ENCODE measurements at places on chromosomes 11 and 22. TPM values are rescaled to one million over a fixed set of nuclear protein-coding genes. Genes with fewer than 3 reads are reported as not detected.

DNA sequence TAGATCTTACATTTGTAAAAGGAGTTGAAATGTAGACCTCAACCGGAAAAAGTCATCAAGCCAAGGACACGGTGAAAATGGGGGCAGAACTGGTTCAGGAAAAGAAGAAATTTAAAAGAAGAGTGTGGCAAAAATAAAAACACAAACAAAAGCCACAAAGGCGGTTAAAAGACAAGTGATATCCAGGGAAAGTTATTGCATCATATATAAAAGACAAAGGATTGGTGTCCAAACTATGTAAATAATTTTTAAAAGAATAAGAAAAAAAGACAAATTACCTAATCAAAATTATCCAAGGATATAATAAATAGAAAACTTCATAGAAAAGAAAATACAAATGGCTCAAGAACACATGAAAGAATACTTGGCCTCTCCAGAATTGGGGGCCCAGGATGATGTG, 45.1 kb upstream of the OPCML start:
- H3K36me3 ChIP-seq: no peaks in the 10 kb centered on the region
- H3K4me1 ChIP-seq: no peaks in the 10 kb centered on the region
- no peak for DNase-seq
- H3K4me3 ChIP-seq: no peak overlapping the region
- no peak overlapping the region for H3K27ac ChIP-seq
- H3K27me3 ChIP-seq: no peaks in the 10 kb centered on the region

DNA sequence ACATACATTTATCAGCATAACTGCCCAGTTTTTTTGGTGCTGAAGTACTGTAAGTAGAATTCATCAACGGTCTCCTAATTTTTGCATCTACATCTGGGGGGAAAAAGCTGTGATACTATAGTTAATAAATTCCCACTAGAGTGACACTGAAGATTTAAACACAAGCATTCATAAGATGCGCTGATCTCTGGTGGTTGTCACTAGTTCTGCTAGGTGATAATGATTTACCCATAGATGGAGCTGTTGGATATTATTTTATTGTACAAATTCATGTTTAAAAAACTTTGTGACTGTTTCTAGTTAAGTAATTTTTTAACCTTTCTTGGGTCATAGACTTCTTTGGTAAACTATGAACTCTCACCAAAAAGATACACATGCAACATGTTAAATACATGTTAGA, 106.6 kb downstream of the EMSY start:
- peaks cover 3% of the 10 kb centered on the region for H3K36me3 ChIP-seq
- H3K4me1 ChIP-seq: peaks cover 22% of the 10 kb centered on the region
- no peaks in the 10 kb centered on the region for H3K27me3 ChIP-seq
- peak overlapping the region; percentile 50 for H3K27ac ChIP-seq
- DNase-seq: no peak
- no peak overlapping the region for H3K4me3 ChIP-seq

DNA sequence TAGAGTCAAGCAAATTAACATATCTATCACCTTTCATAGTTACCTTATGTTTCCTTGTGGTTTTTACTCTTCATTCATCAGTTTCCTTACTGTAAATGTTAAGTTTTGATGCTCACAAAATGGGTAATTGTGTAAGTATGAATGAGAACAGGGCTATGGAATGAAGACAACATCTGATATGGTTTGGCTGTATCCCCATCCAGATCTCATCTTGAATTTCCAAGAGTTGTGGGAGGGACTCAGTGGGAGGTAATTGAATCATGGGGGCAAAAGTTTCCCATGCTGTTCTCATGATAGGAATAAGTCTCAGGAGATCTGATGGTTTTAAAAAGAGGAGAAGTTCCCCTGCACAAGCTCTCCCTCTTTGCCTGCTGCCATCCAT, 107.6 kb downstream of the CCDC34 start:
- no peak for DNase-seq
- H3K27ac ChIP-seq: peak overlapping the region; percentile 84
- H3K4me1 ChIP-seq: peaks cover 23% of the 10 kb centered on the region
- no peaks in the 10 kb centered on the region for H3K27me3 ChIP-seq
- H3K36me3 ChIP-seq: no peaks in the 10 kb centered on the region

DNA sequence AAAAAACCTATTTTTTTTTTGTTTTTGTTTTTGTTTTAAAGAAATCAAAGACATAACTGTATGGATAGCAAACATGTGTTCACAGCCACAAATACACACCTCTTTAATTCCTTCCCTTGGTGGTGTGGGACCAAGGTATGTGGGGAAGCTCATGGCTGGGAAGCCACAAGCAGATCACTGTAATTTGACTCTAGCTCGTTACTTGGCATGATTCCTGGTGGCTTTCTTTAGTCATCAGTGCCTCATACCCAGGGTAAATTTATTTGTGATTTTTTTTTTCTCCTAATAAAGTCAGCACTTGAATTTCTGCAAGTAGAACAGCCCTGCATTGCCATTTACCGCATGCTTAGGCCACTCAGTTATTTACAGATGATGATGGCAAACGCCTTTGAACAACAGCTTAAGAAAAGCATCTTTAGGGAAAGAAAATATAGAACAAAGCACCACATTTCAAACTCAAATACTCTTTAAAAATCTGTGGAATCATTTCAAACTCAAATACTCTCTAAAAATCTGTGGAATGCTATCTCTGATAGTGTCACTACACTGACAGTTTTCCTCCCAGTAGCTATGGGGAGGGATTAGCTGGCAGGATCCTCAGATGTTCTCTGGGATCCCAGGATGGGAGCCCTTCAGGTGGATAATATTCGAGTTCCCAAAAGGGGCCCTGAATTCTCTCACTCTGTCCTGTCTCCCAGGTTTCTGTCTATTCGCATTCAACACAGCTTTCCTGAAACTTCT, 687.2 kb downstream of the OPCML start:
- H3K27me3 ChIP-seq: no peaks in the 10 kb centered on the region
- no peak for DNase-seq
- H3K36me3 ChIP-seq: peaks cover 1% of the 10 kb centered on the region
- no peak overlapping the region for H3K4me3 ChIP-seq
- H3K4me1 ChIP-seq: peaks cover 49% of the 10 kb centered on the region

Gene OR51B2
- not detected for total RNA-seq

GRCh38 chr11:78715639-78716311, 141.1 kb upstream of the NARS2 start:
- no peaks in the 10 kb centered on the region for H3K27me3 ChIP-seq
- no peak overlapping the region for H3K27ac ChIP-seq
- no peak for DNase-seq
- no peak overlapping the region for H3K4me3 ChIP-seq
- H3K4me1 ChIP-seq: peaks cover 12% of the 10 kb centered on the region

Gene LTBP3
- total RNA-seq: 264 TPM

Gene FGF4
- total RNA-seq: not detected

DNA sequence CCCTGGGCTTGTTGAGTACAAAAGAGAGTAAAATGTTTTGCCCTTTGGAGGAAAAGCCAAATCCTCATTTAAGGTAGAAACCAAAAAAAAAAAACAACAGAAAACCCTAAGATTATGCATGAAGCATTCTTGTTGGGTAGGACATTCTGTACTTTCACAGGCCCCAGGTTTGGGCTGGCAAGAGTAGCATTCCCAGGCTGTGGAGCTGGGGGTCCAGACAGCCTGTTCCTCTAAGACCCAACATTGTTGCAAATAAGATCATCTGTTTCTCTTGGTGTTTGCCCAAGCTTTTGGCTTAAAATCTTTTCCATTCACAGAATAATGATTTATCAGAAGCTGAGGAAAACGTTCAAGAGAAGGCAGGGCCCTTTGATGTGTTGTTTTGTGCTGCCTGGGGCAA, 123.8 kb downstream of the MICAL2 start:
- no peak overlapping the region for H3K4me3 ChIP-seq
- peak overlapping the region; percentile 87 for H3K27ac ChIP-seq
- H3K36me3 ChIP-seq: peaks cover 40% of the 10 kb centered on the region
- H3K27me3 ChIP-seq: no peaks in the 10 kb centered on the region
- peaks cover 80% of the 10 kb centered on the region for H3K4me1 ChIP-seq

Gene SIPA1
- 33.3 TPM for total RNA-seq

DNA sequence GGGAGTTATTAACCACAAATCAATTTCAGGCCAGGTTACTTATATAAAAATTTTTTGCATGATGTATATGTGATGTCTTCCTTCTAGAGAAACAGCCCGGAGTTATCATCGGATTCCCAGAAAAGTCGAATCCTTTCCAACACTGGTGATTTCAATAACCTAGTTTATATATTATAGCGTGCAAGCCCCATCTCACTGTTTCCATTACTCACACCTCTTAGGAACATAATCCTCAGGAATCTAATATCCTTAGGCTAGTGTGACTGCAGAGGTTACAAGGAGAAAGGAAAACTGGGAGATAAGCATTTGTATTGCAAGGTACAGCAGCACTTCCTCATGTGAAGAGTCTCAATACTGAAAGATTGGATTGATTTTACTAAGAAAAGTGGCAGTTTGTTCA, 20.3 kb downstream of the ARHGAP20 start:
- H3K4me3 ChIP-seq: no peak overlapping the region
- H3K36me3 ChIP-seq: no peaks in the 10 kb centered on the region
- no peaks in the 10 kb centered on the region for H3K4me1 ChIP-seq
- no peak for DNase-seq
- H3K27me3 ChIP-seq: peaks cover 12% of the 10 kb centered on the region

DNA sequence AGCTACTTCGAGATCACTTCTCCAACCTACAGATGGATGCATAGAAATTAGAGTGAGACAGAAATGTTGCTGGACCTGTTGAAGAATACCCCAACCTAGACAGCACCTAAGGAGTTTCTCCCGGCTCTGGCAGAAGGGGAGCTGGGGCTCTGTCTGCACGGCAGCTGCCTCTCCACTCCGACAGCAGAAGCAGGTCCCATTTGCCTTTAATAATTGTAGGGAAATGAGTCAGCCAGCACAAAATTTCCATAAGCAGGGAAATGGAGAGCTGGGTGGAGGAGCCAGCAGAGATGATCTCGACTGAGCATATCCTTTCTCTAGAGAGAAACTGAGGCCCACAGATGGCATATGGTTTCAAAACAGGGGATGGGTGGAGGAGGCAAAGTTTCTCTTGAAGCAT, 80.1 kb downstream of the EFCAB6 start:
- DNase-seq: no peak
- no peaks in the 10 kb centered on the region for H3K4me1 ChIP-seq
- peaks cover 13% of the 10 kb centered on the region for H3K27me3 ChIP-seq
- H3K27ac ChIP-seq: no peak overlapping the region
- no peak overlapping the region for H3K4me3 ChIP-seq
- H3K36me3 ChIP-seq: peaks cover 1% of the 10 kb centered on the region

DNA sequence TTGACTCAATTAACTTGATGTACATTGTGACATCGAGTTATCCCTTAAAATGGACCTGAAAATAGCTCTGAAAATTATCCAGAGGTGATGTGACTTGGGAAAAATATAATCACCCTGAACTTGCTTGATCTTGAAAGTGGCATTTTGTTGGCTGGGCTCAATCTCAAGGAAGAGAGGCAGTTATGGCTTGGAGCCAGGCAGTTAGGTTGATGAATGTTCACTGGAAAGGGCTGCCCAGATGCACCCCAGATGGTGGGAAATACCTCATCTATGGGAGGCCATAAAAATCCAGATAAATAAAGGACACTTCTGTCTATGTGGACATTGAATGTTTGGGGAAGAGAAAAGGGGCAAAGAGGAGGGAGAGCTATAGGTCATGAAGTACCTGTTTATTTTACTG, 55.7 kb upstream of the OR5AN1 start:
- no peak for DNase-seq
- no peak overlapping the region for H3K27ac ChIP-seq
- no peaks in the 10 kb centered on the region for H3K4me1 ChIP-seq
- H3K4me3 ChIP-seq: no peak overlapping the region
- peaks cover 1% of the 10 kb centered on the region for H3K36me3 ChIP-seq
- peaks cover 6% of the 10 kb centered on the region for H3K27me3 ChIP-seq

GRCh38 chr22:22093743-22094142, 111.2 kb upstream of the TOP3B start:
- H3K27ac ChIP-seq: no peak overlapping the region
- no peaks in the 10 kb centered on the region for H3K4me1 ChIP-seq
- H3K4me3 ChIP-seq: no peak overlapping the region

- H3K27ac ChIP-seq: peak overlapping the region; percentile 55
- H3K27me3 ChIP-seq: peaks cover 19% of the 10 kb centered on the region
- no peak for DNase-seq
- H3K36me3 ChIP-seq: peaks cover 4% of the 10 kb centered on the region
- no peak overlapping the region for H3K4me3 ChIP-seq
- H3K4me1 ChIP-seq: peaks cover 16% of the 10 kb centered on the region
Measured at GRCh38 chr11:75141166-75141565, 9.7 kb upstream of the SLCO2B1 start.

DNA sequence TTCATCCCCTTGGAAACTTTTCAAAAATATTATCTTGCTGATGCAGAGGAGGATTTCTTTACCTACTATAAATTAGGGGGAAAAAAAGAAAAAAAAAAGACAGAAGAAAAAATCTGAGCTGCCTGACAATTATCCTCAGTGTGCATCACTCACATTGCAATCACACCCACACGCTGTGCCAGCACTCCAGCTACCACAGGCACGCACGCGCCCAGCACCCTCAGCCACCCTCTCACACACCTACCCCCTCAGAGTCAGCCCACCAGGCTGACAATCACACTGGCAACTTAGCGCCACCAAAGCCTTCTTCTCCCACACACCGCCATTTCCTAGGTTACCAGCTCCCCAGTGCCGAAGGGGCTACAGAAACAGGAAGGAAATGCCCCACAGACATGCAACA, 236.1 kb downstream of the KCNA4 start:
- no peak overlapping the region for H3K27ac ChIP-seq
- no peaks in the 10 kb centered on the region for H3K36me3 ChIP-seq
- H3K27me3 ChIP-seq: no peaks in the 10 kb centered on the region
- H3K4me3 ChIP-seq: no peak overlapping the region
- no peaks in the 10 kb centered on the region for H3K4me1 ChIP-seq

- no peaks in the 10 kb centered on the region for H3K36me3 ChIP-seq
- H3K4me3 ChIP-seq: no peak overlapping the region
Measured at GRCh38 chr11:93945596-93945995, 75.6 kb upstream of the HEPHL1 start.

DNA sequence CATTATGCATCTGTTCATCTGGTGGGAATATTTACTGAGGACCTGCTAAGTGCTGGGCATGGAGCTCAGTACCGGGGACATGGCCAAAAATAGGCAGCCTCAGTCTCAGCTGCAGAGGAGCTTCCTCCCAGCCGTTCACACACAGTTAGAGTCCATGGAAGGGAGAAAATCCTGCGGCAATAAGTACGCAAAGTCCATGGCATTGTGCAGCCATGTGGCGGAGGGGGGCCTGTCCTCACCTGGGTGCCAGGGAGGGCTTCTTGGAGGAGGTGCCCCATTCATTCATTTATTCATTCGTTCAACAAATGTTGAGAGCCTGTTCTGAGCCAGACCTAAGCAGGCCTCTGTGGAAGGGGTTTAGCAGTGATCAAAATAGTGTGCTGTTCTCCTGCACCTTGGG, 59.3 kb upstream of the ANO1 start:
- no peaks in the 10 kb centered on the region for H3K36me3 ChIP-seq
- H3K4me1 ChIP-seq: peaks cover 19% of the 10 kb centered on the region
- no peak overlapping the region for H3K4me3 ChIP-seq
- H3K27ac ChIP-seq: no peak overlapping the region
- H3K27me3 ChIP-seq: peaks cover 7% of the 10 kb centered on the region

Gene STK33
- total RNA-seq: 4.5 TPM
